ENCODE measurements at places on chromosomes 11 and 22.

DNA sequence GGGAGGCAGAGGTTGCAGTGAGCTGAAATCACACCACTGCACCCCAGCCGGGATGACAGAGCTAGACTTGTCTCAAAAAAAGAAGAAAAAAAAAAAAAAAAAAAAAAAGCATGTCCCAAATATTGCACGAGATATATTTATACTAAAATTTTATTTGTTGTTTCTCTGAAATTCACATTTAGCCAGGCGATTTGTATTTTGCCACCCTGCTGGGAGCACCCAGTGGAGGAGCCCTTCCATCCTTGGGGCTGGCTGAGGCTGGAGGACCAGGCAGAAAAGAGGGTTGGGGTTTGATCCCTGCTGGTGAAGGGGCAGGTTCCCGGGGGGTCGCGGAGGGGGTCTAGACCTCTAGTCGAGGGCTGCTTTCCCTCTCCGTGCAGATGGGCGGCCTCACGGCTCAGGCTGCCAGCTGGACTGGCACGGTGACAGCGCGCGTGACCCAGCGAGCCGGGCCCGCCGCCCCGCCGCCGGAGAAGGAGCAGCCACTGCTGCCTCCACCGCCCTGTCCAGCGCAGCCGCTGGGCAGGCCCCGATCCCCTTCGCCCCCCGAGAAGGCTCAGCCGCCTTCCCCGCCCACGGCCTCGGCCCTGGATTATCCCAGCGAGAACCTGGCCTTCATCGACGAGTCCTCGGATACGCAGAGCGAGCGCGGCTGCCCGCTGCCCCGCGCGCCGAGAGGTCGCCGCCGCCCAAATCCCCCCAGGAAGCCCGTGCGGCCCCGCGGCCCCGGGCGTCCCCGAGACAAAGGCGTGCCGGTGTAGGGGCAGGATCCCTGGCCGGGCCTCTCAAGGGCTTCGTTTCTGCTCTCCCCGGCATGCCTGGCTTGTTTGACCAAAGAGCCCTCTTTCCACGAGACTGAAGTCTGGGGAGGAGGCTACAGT lies 952 bp upstream of the CATSPERZ start:
- no peak for DNase-seq

DNA sequence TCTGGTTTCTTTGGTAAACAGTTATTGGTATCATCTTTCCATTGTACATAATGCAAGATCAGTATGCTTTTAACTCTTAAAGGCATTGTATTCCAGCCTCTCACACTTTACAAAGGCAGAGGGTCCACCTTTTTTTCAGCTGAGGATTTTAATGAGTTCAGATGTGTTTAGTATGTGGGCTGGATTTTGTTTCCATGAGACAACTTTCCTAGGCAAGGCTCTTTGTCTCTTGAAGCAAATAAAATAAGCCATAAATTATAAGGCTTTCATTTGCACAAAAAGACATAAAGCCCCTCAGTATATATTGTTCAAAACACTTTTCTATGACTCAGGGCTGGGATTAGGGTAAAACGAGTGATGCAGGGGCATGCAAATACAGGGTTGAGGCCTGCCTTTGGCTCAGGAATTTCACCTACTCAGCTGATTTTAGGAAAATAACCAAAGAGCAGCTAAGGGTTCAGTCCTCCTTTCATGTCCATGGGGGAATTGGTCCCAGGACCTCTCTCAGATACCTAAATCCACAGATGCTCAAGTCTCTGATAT lies 7.6 kb downstream of the MMP20 start:
- DNase-seq: no peak

GRCh38 chr11:67499808-67500483 lies 5.2 kb downstream of the PITPNM1 start:
- no peak for DNase-seq

DNA sequence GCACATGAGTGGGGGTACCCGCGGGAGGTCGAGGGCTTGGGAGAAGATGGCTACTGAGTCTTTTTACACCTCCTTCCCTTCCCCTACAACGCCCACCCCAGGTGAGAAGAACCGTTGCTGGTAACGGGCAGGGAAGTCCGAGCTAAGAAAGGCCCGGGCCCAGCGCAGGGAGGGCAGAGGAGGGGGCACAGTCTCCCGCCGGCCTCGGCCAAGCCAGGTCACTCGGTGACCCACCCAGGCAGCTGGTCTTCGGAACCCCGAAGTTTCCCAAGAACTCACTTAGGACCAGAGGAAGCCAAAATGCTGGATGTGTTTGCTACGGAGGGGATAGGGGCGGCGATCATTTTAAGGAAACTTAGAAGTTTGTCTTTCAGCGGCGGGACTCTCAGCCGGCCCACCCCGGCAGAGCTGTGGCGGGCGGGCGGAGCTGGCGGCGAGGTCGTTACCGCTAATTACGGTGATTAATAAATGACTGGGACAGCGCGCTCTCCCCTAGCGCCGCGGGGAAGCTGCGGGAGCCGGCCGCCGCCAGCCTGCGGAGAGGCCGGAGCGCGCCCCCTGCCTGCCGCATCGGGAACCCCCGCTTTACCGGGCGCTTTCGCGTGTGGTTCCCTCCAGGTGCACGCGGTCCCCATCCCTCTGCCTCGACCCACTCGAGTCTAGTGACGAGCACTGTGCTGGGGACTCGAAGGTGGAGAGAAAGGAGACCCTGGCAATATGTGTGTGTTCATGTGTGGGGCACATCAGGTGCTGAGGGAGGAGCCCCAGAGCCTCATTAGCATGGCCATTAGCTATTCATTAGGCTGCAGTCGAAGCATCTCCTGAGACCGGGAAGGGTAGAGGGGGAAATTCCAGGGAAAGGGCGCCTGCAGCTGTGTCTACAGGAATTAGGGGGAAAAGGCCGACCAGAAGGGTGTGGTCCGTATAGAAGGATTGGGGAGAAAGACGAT lies 945 bp downstream of the ROBO3 start:
- DNase-seq: peak; percentile 7

DNA sequence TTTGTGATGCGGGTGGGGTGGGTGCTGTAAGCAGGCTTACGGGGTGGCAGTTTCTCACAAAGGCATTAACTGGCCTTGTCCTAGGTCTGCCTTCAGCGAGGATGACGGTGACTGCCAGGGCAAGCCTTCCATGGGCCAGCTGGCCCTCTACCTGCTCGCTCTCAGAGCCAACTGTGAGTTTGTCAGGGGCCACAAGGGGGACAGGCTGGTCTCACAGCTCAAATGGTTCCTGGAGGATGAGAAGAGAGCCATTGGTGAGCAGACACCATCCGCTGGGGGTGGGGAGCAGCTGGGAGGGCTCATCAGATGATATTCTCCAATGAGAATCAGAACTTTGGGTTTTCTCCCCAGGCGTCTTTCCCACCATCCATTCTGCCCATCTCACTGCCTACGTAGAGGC lies 5.8 kb downstream of the TCN2 start:
- DNase-seq: no peak

GRCh38 chr11:66542362-66542761 lies 3.5 kb downstream of the ZDHHC24 start:
- DNase-seq: no peak

DNA sequence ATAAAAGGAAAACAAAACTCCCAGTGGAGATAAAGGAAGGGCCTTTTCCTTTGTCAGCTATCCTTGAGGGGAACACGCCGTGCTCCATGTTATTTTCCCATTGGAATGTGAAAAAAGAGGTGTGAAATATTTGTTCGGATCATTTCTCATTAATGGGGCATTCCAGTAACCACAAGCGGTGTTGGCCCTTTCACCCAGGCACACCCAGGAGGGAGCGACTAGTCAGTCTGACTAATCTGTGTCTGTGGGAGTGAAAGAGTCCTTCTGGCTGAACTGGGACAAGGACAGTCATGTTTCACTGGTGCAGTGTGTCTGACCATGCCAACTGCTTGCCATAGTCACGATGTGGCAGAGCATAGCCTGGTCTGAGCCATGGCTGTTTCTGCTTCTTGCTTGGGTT lies 13.0 kb upstream of the MYEOV start:
- no peak for DNase-seq

DNA sequence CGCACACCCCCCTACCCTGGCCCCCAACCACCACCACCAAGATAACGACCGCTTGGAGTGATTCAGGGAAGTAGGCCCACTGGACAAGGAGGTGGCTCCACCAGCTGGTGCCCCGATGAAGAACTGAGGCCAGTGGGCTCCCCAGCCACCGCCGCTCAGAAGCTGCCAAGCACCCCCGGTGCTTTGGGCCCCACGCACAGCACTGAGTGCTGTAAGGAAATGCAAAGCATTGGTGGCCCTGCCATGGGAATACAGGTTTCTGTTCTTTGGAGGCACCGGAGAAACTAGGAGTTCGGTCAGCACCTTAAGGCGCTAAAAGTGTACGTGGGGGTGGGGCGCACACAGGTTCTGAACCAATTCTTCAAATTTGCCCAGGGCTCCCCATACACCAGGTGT lies 664 bp upstream of the PRSS23 start:
- DNase-seq: no peak
